T-helper 1 cell (primary cell): ENCODE measurements at places on chromosomes 2 and 18.
A peak's percentile ranks its signal among the peaks of the same experiment; 100 is the strongest.

- DNase-seq, result no peak
Observed at GRCh38 chr2:10042301-10043161, 819 bp upstream of the KLF11 start.

DNA sequence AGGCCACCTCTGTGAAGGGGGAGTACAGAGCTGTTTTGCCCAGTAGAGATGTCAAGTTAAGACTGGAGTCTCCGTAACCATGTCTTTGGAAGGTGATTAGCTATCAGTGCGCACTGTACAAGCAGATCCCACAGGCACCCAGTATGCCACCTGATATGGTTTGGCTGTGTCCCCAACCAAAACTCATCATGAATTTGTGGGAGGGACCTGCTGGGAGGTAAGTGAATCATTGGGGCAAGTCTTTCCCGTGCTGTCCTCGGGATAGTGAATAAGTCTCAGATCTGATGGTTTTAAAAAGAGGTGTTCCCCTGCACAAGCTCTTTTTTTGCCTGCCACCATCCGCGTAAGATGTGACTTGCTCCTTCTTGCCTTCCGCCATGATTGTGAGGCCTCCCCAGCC lies 90.2 kb downstream of the ACTR2 start:
- DNase-seq, result no peak

- no peak for DNase-seq
Observed at GRCh38 chr18:63098018-63098981, 221.3 kb downstream of the BCL2 start.

DNA sequence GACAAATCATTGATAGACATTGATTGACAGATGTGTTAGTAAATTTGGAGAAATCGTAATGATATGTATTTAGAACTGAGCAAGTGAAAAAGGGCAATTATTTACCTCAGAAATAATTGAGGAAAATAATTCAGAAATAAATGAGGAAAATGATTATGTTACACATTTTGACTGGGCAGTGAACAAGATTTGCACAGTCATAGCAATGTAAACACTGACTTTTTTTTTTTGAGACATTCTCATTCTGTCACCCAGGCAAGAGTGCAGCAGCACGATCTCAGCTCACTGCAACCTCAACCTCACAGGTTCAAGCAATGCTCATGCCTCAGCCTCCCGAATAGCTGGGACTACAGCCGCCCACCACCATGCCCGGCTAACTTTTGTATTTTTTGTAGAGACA lies 211.7 kb downstream of the SP3 start:
- DNase-seq, result no peak

- DNase-seq, result no peak
Observed at GRCh38 chr2:45612285-45612684, 1.2 kb upstream of the SRBD1 start.

GRCh38 chr2:149040451-149040850 lies 2.0 kb downstream of the LYPD6B start:
- peak; percentile 28 for DNase-seq

GRCh38 chr18:79600141-79600540 lies 79.5 kb upstream of the CTDP1 start:
- no peak for DNase-seq

- DNase-seq, result no peak
Observed at GRCh38 chr18:48607056-48607984, 68.5 kb downstream of the CTIF start.

- no peak for DNase-seq
Observed at GRCh38 chr2:231732604-231733003, 24.3 kb downstream of the PTMA start.

- no peak for DNase-seq
Observed at GRCh38 chr2:218992703-218993344, 398 bp downstream of the CRYBA2 start.
